ENCODE measurements at places on chromosomes 2 and 18.

DNA sequence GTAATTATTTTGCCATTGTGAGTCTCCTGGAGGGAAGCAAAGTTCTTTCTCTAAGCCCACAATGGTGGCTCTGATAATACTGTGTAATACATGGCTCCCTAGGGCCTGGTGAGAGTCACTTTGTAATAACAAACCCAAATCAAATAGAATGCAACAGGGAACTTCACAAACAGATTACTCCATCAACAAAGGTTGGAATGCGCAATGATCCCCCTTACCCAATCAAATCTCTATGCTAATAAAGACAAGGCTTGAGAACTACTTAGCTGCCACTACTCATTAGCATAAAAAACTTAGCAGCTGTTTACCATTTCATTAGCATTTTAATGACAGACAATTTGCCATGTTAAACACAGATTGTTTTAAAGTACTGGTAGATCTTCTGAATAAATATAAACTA is 285.6 kb upstream of the SESTD1 start:
- DNase-seq: no peak

DNA sequence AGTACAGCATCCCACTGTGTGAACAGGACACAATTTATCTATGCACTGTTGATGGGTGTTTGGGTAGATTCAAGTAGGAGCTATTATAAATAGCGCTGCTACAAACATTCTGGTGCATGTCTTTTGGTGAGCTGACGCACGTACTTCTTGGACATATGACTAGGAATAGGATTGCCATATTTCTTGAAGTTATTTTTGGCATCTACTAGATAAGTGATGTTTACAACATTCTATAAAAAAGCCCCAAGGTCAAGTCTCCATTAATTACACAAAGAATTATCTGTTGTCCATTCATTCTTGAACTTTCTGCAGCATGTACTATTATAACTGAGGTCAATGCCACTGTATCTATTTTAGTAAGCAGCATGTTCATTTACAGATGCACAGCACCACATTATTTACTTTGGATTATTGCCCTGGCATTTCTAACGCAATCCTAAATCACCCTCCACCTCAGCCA is 225.5 kb upstream of the TMEM200C start:
- no peak for DNase-seq

GRCh38 chr18:574865-575645 is 5.1 kb upstream of the CETN1 start:
- no peak for DNase-seq

- no peak for DNase-seq
These were observed 3.7 kb downstream of the RTP5 start for GRCh38 chr2:241873081-241873802.

DNA sequence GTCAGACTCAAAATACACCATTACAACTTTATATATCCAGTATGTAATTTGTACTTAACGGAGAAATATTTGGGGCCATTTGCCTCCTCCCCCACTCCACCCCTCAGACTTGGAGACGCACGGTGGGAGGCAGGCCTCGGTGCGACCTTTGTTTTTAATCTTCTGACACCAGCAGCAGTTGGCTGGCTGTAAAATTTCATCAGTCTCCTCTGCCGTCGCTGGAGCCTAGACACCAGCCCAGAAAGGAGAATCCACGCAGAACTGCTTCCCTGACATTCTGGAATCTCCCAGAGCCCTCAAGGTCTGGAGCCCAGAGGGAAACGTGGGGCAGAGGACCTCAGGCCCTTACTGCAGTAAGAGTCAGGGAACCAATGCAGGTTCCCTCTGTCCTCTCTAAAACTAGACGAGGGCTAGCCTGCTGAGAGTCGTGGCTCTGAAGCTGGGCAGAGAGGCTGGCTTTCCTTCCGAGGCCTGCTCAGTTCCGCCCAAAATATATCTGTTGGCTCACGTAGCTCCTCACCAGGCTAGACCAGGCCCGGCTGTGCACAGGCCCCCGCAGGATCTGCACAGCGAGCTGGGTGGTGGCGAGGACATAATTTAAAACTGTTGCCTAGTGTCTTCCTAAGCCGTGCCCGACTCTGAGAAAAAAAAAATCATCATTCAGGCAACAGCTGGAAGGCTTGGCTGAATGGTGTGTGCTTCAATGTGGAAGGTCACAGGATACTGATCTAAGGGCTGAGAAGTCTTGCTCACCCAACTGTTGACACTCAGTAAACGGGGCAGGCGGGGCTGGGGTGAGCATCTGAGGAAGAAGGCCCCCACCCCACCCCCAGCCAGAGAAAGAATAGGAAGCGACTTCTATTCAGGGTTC is 40.4 kb downstream of the EN1 start:
- DNase-seq: no peak
